ENCODE measurements at places on chromosomes 7 and 10. TPM values are rescaled to one million over a fixed set of nuclear protein-coding genes. Genes with fewer than 3 reads are reported as not detected.

CCDC3 gene
- 50.0 TPM for polyA plus RNA-seq

GLCCI1 gene
- polyA plus RNA-seq: 7.5 TPM

CPA4 gene
- polyA plus RNA-seq: not detected

HYCC1 gene
- polyA plus RNA-seq: 21.0 TPM

ARHGAP22 gene
- 6.1 TPM for polyA plus RNA-seq

LEP gene
- polyA plus RNA-seq: 0.05 TPM

ACSM6 gene
- polyA plus RNA-seq: not detected

ADIRF gene
- 1,837 TPM for polyA plus RNA-seq

PTPN20 gene
- 5.9 TPM for polyA plus RNA-seq

STEAP2 gene
- polyA plus RNA-seq: 3.1 TPM

PLXDC2 gene
- polyA plus RNA-seq: 14.7 TPM

HTRA1 gene
- 465 TPM for polyA plus RNA-seq

ZP3 gene
- 3.2 TPM for polyA plus RNA-seq

AKR1C4 gene
- not detected for polyA plus RNA-seq

BBIP1 gene
- polyA plus RNA-seq: 30.4 TPM

PRLHR gene
- not detected for polyA plus RNA-seq

SFXN4 gene
- polyA plus RNA-seq: 20.7 TPM

UCN3 gene
- not detected for polyA plus RNA-seq

SPDYE9 gene
- polyA plus RNA-seq: not detected

CRYGN gene
- polyA plus RNA-seq: 0.56 TPM

ZNF804B gene
- polyA plus RNA-seq: not detected

DIP2C gene
- 9.0 TPM for polyA plus RNA-seq

OR6V1 gene
- polyA plus RNA-seq: not detected

ADAM22 gene
- 0.23 TPM for polyA plus RNA-seq

HERC4 gene
- polyA plus RNA-seq: 28.0 TPM

LIPJ gene
- polyA plus RNA-seq: not detected

GPR26 gene
- not detected for polyA plus RNA-seq

FXYD4 gene
- not detected for polyA plus RNA-seq

ARHGEF35 gene
- polyA plus RNA-seq: 4.7 TPM

SLC29A3 gene
- 2.4 TPM for polyA plus RNA-seq

PNLIPRP3 gene
- not detected for polyA plus RNA-seq

ODAD2 gene
- polyA plus RNA-seq: 0.64 TPM

MGMT gene
- 14.7 TPM for polyA plus RNA-seq

SLC26A3 gene
- polyA plus RNA-seq: 20.9 TPM

FAM3C gene
- polyA plus RNA-seq: 36.7 TPM

ARMH3 gene
- 13.6 TPM for polyA plus RNA-seq

TRIM73 gene
- 4.2 TPM for polyA plus RNA-seq

TMEM184A gene
- 0.84 TPM for polyA plus RNA-seq

MOGAT3 gene
- 5.4 TPM for polyA plus RNA-seq

PHTF2 gene
- polyA plus RNA-seq: 14.1 TPM

MACC1 gene
- polyA plus RNA-seq: 3.0 TPM

PTER gene
- polyA plus RNA-seq: 6.4 TPM

TET1 gene
- 0.25 TPM for polyA plus RNA-seq

FAM24B gene
- polyA plus RNA-seq: 2.1 TPM

ANXA8 gene
- 0.82 TPM for polyA plus RNA-seq

TWNK gene
- 4.5 TPM for polyA plus RNA-seq

WNT2 gene
- polyA plus RNA-seq: not detected

CNPY1 gene
- not detected for polyA plus RNA-seq

TRPV6 gene
- polyA plus RNA-seq: 0.69 TPM

NME8 gene
- 4.9 TPM for polyA plus RNA-seq

SRRM3 gene
- 3.8 TPM for polyA plus RNA-seq

LUC7L2 gene
- polyA plus RNA-seq: 37.4 TPM

TEX36 gene
- polyA plus RNA-seq: not detected

CPVL gene
- polyA plus RNA-seq: 27.9 TPM
